ENCODE measurements at places on chromosomes 2 and 18.

DNA sequence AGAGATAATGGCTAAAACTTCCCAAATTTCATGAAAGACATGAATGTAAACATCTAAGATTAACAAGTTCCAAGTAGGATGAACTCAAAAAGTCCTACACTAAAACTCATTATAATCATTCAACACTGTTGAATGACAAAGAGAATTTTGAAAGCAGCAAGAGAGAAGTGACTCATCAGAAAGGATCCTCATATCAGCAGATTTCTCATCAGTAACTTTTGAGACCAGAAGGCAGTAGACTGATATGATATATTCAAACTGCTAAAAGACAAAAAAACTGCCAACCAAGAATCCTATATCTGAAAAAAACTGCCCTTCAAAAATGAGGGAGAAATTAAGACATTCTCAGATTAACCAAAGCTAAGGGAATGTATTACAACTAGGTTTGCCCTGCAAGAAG lies 130.6 kb upstream of the OTX1 start:
- DNase-seq: no peak

GRCh38 chr2:9844036-9844483 lies 786 bp downstream of the TAF1B start:
- no peak for DNase-seq

DNA sequence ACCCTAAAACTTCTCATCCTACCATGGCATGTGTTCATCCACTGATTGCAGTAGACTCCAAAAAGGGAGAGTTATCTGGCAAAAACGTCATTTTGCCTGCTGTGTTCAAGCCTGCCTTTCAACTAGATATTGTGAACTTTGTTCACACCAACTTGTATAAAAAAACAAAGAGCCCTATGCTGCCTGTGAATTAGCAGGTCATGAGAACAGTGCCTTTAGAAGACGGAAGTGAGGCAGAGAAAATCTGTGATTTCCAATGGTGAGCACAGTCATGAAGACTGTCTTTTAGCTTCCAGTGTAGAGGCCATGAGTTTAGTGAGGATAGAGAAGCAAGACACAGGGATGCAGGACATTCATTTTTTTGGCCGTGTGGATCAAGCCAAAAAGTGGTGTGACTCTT lies 103.6 kb upstream of the PGAP1 start:
- DNase-seq: no peak

GRCh38 chr2:99634234-99634633 lies 144.4 kb upstream of the REV1 start:
- DNase-seq: no peak

GRCh38 chr18:55421615-55422419 lies 166.2 kb downstream of the TCF4 start:
- DNase-seq: peak; percentile 43

- DNase-seq: no peak
Observed at GRCh38 chr2:33812707-33813106, 213.6 kb upstream of the FAM98A start.

- DNase-seq: no peak
Observed at GRCh38 chr2:196331143-196331542, 159.8 kb upstream of the STK17B start.

DNA sequence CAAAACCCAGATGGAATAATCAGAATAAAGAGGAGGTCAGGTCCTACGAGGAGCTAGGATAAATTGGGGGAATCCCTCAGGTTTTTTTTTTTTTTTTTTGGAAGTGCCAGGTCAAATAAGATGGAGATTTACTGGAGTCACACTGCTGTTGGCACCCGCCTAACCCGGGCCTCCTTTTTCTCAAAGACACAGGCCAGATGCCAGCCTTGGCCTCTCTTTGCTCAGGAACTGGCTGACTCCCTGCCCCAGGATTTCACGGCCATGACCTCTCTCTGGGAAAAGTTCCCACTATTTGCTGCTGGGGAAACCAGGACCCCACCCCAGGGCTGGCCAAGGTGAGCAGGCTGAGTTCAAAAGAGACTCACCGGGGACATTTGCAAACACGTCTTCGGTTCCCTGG lies 2.5 kb downstream of the CD8A start:
- no peak for DNase-seq

- no peak for DNase-seq
Observed at GRCh38 chr2:119536211-119536610, 8.0 kb upstream of the CFAP221 start.

GRCh38 chr18:31046916-31047315 lies 4.4 kb upstream of the DSC3 start:
- DNase-seq: no peak

GRCh38 chr2:150878356-150878755 lies 383.3 kb downstream of the RBM43 start:
- DNase-seq: no peak

- no peak for DNase-seq
Observed at GRCh38 chr2:39696101-39696553, 30.4 kb downstream of the TMEM178A start.

GRCh38 chr18:61820882-61821281 lies 71.9 kb downstream of the RNF152 start:
- DNase-seq: no peak

- DNase-seq: no peak
Observed at GRCh38 chr18:3036108-3036507, 23.2 kb upstream of the LPIN2 start.

DNA sequence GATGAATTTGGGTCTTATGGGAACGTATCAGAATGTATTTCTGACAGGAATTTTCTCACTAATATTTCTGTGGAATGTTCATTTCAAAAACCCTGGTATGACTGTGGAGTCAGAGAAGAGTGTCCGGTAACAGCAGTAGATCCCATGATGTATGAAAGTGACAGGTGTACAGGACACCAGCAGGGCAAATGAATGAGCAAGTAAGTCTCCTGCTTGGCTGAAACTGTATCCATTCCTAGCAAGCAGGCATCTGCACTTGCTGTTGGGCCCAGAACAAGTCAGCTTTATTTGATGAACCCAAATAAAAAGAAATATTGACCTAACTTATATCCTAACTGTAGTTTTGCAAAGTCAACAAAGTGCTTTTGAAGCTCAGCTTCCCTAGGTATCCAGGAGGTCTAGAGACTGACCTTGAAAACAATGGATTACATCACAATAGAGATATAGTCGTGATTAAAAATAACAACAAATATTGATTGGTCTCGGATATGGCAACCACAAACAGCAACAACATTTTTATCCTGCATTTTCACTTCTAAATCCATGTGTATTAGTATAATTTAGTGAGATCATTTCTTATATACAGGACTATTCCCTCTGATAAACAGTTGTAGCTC lies 37.6 kb downstream of the NXPH2 start:
- no peak for DNase-seq

- DNase-seq: no peak
Observed at GRCh38 chr18:5841518-5841917, 53.8 kb downstream of the TMEM200C start.

DNA sequence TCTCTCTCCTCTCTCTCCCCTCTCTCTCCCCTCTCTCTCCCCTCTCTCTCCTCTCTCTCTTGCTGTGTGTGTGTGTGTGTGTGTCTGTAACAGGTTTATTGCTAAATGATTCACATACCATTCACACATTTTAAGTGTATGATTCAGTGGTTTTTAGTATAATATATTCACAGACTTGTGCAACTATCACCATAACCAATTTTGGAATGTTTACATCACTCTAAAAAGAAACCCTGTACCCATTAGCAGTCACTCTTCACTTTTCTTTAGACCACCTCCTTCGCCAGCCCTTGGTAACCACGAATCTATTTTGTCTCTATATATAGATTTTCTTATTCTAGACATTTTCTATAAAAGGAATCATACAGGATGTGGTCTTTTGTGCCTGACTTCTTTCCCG lies 11.4 kb downstream of the THNSL2 start:
- DNase-seq: no peak

DNA sequence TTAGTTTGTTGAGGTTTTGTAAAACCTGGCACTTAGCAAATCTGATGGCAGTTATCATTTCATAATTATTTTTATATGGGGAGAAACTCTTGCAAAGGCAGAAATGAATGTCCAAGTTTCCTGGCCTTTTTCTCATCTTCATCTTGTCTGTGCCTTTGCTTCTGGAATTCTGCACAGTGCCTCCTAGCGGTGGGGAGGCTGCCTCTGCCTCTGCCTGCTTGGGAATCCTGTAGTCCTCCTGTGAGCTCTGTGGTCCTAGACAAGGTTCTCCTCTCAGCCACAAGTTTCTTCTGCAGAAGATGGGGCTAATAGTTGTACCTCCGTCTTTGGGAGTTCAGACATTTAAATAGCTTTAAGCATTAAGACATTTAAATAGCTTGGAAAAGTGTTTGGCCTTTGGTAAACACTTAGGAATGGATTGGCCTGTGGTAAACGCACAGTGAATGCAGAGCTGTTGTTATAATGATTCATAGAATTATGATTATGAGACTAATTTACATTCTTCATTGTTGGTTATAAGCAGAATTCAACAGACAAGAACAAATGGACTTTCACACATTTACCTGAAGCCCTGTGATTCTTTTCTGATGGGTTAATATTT lies 101.2 kb downstream of the ZNF236 start:
- no peak for DNase-seq

GRCh38 chr2:62475172-62476011 lies 30.6 kb downstream of the TMEM17 start:
- no peak for DNase-seq

DNA sequence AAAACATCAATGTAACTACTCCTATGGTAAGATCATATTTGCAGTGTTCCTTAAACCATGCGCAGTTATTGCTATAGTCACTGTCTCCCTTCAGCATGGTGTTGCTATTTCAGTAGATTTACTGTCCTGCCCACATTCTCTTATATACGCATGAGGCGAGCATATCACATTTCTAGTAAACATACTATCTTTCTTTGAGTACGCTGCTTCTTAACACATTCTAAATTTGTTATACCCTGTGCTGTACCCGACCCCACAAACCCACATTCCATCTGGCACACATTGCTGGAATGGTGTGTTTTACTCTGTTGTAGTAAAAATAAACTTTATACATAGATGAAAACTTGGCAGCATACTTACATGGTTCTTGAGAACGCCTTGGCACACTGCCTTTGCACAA lies 163.3 kb downstream of the QPCT start:
- peak; percentile 30 for DNase-seq

DNA sequence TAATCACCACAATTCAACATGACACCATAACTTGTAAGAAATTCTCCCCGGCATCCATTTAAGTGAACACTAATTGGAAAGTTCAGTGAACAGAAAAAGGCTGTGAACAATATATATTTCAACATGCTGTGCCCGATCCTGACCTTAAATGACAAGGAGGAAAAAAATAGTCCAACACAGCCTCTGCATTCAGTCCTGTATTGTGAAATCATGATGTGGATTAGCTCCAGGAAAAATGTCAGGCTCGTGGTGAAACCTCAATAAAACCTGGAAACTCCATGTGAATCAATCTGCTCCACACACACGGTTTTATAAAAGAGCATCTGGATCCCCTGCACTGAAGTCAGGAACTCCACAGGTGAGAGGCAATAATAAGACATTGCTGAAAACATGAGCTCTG lies 145.4 kb upstream of the SPOPL start:
- no peak for DNase-seq

DNA sequence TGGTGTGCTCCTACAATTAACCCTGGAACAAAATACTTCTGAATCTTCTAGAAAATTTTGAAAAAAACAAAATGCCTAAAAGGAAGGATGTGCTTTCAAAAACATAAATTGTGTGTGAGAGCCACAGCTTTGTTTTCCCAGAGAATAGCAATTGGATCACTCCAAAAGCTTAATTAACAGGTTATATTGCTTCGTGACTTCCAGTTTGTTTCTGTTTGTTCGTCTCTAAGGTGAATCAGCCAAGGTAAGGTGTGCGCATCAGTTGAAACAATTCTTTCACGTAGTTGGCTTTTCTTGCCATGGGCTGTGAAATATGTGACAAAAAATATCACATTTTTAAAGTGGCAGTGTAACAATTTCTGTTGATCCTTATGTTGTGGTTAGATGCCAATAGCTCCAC lies 90.3 kb upstream of the BARD1 start:
- no peak for DNase-seq

DNA sequence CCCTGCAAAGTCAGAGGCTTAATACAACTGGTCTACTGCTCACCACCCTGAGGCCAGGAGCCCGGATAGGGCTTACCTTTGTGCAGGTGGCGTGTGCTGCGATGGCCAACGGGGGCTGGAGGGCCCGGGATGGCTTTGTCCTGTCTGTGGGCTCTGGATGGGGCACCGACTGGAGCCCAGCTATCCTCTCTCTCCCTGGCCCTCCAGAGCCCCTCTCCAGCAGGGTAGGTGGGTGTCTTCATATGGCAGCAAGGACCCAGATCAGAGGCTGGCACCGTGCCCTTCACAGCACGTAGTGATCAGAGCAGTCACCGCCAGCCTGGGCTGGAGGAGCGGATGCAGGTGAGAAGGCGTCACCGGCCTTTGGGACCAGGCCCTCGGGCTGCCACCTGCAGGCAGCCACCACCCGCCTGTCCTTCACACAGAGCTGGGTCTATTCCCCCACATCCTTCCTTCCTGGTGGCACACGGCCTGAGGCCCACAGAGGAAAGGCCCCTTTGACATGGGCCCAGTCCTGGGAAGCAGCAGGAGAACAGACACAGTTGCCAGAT lies 232.1 kb downstream of the EIPR1 start:
- DNase-seq: no peak
